ENCODE measurements at places on chromosomes 1 and 21. TPM values are rescaled to one million over a fixed set of nuclear protein-coding genes. Genes with fewer than 3 reads are reported as not detected.
A peak's percentile ranks its signal among the peaks of the same experiment; 100 is the strongest.

DNA sequence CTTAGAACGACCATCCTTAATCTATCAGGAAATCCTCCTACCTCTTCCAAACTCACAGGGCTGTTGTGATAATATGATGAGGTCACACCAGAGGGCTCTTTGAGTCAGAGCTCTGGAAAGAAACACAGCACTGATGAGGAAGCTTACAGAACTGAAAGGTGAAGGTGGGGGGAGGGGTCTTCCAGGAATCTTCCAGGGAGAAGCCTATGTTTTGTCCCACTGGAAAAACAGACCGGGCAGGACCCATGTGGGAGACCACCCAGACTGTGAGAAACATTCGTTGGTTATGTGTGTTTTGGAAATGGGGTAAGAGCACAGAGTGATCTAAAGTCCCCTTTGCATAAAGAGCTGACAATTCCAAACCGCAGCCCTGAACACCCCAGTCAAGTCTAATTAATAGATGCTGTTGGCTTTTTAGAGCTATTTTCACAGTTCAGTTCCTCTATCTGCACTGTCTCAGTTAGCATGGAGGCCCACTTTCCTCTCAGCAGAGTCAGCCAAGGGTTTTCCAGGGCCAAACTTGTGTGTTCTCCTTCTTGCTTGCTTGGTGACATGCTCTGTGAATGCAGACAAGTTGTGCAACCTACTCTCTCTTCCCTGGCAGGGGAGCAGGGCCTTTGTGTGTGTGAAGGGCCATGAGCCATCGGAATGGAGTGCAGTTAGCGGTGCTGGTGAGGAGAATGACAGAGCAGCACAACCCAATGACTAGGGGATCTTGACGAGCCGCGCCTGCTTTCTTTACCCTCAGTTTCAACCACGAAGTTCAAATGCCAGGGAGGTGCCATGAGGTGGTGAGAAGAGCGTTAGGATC, 12.3 kb downstream of the PHLDA3 start:
- peaks cover 11% of the 10 kb centered on the region for H3K4me1 ChIP-seq
- H3K36me3 ChIP-seq: no peaks in the 10 kb centered on the region
- H3K4me3 ChIP-seq: no peak overlapping the region
- no peak for DNase-seq
- H3K27me3 ChIP-seq: peaks cover 14% of the 10 kb centered on the region

DNA sequence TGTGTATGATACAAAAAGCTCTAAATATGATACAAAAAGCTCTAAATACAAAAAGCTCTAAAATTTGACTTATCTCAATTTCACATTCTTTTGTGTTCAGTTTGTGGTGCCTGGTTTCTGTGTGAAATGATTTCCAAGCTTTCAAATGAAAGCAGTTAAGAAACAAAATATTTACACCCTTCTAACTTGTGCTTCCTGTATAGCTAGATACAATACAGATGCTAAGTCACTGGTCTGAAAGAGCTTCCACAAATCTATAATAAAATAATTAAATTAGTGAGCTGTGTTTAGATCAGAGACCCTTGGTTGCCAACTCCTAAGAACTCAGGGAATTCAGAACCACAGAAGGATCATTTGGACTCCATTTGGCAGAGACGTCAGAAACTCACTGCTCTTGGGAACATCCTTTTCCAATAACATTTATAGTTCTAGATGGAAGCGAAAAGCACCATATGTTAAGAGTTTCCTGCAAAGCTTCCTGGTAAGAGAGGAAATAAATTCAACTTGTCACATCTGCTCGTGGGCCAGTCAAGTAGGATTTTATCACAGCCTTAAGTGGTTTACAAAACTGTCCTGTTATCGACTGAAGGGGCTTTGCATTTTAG, 1079.1 kb downstream of the ADGRL2 start:
- H3K27ac ChIP-seq: no peak overlapping the region
- peaks cover 5% of the 10 kb centered on the region for H3K4me1 ChIP-seq
- no peaks in the 10 kb centered on the region for H3K36me3 ChIP-seq
- H3K27me3 ChIP-seq: peaks cover 3% of the 10 kb centered on the region
- DNase-seq: no peak
- H3K4me3 ChIP-seq: no peak overlapping the region

DNA sequence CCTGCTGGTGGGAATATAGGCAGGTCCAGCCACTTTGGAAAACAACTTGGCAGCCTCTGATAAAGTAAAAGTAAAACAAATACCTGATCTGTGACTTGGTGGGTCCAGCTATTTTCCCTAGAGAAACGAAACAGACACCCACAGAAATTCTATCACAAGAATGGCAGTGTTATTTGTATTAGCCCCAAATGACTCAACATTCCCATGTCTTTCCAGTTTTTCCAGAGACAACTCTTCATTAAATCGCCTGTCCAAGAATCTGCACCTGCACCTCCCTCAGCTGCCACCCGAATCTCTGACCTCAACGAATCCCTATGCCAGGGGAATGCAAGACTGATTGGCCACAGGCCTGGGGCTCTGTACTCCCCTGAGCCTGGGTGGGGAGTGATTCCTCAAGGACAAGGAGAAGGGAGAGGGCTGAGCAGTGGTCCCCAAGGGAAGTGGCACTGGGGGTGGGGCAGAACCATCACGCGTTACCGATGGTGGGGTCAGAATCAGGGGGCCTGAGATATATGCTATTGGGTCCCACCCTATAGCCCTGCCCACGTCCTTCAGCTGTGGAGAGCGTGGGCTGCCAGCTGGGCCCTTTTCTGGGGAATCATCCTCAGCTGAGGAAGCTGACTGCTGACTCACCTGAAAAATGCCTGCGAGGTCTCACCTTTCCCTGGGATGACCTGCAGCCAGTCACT, 553.0 kb downstream of the PTPRU start:
- H3K36me3 ChIP-seq: no peaks in the 10 kb centered on the region
- peaks cover 9% of the 10 kb centered on the region for H3K27me3 ChIP-seq
- DNase-seq: no peak
- no peaks in the 10 kb centered on the region for H3K4me1 ChIP-seq

GRCh38 chr1:204670152-204670927, 15.2 kb downstream of the LRRN2 start:
- H3K36me3 ChIP-seq: no peaks in the 10 kb centered on the region
- no peak overlapping the region for H3K4me3 ChIP-seq
- H3K27ac ChIP-seq: no peak overlapping the region
- H3K27me3 ChIP-seq: no peaks in the 10 kb centered on the region

- no peaks in the 10 kb centered on the region for H3K36me3 ChIP-seq
- no peak overlapping the region for H3K27ac ChIP-seq
- H3K4me3 ChIP-seq: no peak overlapping the region
- H3K4me1 ChIP-seq: no peaks in the 10 kb centered on the region
Observed at GRCh38 chr1:33666616-33667015, 194.2 kb downstream of the ZSCAN20 start.

GRCh38 chr1:65259816-65260215, 49.5 kb upstream of the DNAJC6 start:
- no peak for DNase-seq
- no peaks in the 10 kb centered on the region for H3K36me3 ChIP-seq
- peaks cover 35% of the 10 kb centered on the region for H3K4me1 ChIP-seq
- H3K27ac ChIP-seq: no peak overlapping the region

GRCh38 chr1:160748878-160749269, 9.8 kb downstream of the SLAMF7 start:
- H3K4me3 ChIP-seq: no peak overlapping the region
- peaks cover 62% of the 10 kb centered on the region for H3K36me3 ChIP-seq
- H3K27me3 ChIP-seq: no peaks in the 10 kb centered on the region
- peak; percentile 27 for DNase-seq
- H3K4me1 ChIP-seq: peaks cover 93% of the 10 kb centered on the region

DNA sequence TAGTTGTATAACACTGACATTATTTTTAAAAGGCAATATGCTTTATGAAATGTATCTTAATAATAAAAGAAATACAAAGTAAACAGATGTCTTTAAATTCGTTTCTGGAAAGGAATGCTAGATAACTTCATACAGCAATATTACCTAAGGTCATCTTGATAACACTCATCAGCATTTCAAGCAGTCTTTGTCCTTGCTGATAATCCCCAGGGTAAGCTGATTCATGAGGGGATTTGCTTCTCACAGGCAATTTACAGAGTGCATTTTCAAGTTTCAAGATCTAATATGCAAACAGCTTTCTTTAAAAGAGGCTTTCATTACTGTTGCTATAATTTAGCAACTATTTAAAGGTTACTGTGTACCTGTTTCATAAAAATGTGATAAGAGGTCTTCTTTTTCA, 75.2 kb upstream of the NEK2 start:
- no peak overlapping the region for H3K27ac ChIP-seq
- DNase-seq: no peak
- H3K36me3 ChIP-seq: peaks cover 6% of the 10 kb centered on the region
- H3K27me3 ChIP-seq: no peaks in the 10 kb centered on the region

DNA sequence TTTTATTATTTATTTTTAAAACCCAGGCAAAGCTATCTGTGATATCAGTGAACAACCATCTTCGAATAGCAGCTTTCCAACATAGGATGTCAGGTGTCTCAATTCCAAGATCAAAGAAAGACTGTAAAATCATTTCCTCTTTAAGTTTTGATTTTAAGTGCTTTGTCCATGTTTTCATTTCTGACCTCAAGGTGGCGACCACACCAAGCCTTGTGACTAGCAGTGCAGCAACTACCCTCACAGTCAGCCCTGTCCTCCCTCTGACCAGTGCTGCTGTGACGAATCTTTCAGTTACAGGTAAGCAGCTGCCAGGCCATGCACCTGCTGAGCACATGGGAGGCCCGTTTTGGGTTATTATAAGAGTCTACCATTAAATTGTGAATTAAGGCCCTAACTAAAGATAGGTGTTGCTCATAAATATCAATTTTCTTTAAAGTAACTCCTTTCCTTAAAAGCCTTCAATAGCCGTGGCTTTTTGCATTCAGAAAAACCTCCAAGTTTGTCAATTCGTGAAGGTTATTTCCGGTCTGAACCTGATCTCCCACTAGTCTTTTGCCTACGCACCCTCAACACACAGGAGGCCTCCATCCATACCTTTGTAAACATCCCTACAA, 117.0 kb downstream of the CD247 start:
- no peaks in the 10 kb centered on the region for H3K27me3 ChIP-seq
- H3K4me3 ChIP-seq: no peak overlapping the region
- no peak overlapping the region for H3K27ac ChIP-seq

DNA sequence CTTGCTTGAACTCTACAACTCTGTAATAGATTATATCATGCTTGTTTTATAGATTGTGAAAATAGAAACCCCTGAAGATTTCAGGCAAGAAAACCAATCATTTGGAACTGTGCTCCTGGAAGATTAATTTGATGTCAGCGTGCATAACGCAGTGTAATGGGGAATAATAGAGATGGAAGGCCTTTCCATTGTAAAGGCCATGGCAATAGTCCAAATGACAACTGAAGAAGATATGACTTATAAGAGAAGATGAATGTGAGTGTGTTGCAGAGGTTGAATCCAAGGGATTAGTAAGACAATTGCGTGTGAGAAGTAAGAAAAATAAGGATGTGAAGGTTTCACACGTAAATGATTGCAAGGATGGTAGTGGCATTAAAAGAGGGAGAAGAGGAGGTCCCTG, 285.0 kb downstream of the DUSP10 start:
- no peak for DNase-seq
- H3K27ac ChIP-seq: no peak overlapping the region
- no peak overlapping the region for H3K4me3 ChIP-seq
- H3K27me3 ChIP-seq: peaks cover 27% of the 10 kb centered on the region

DNA sequence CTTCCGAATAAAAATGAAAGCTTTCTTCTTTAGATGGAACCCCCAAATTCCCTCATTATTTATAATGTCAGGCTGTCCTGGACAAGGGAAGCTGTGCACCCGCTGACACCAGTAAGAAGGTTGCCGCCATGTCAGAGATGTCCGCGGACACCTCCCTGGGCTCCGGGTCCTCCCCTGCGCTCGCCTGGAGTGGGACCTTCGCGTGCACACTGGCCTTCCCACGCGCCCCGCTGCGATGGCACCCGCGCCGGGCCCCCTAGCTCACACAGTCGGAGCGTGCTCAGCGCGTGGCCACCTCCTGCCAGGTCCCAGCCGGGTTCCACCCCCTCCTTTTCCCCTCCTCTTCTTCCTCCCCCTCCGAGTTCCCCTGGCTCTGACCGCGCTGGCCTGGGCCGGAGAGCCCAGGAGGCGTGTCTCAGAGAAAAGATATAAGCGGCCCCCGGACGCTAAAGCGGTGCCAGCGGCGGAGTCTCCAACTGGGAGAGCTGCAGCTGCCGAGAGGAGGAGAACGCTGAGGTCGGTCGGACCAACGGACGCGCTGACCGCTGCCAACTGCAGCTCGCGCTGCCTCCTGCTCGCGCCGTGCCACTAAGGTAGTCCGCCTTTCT, at the start of gene G0S2:
Gene G0S2, plus strand, starts transcription at position 456 of the 608 bp plus-strand sequence. CDS start 273 bp downstream, outside the sequence.
- peak; percentile 68 for DNase-seq
- H3K27ac ChIP-seq: peak within 1 kb of the TSS; percentile 92
- peaks cover 40% of the 10 kb centered on the region for H3K36me3 ChIP-seq
- H3K4me3 ChIP-seq: peak within 1 kb of the TSS; percentile 87
- H3K4me1 ChIP-seq: peaks cover 59% of the 10 kb centered on the region
- H3K27me3 ChIP-seq: peaks cover 19% of the 10 kb centered on the region

- DNase-seq: no peak
- no peak overlapping the region for H3K4me3 ChIP-seq
- no peak overlapping the region for H3K27ac ChIP-seq
Observed at GRCh38 chr1:226199971-226200370, 13.4 kb upstream of the ACBD3 start.

GRCh38 chr1:84928979-84929378, 36.0 kb upstream of the LPAR3 start:
- DNase-seq: no peak
- no peaks in the 10 kb centered on the region for H3K27me3 ChIP-seq
- H3K36me3 ChIP-seq: no peaks in the 10 kb centered on the region
- no peak overlapping the region for H3K4me3 ChIP-seq
- peaks cover 12% of the 10 kb centered on the region for H3K4me1 ChIP-seq

DNA sequence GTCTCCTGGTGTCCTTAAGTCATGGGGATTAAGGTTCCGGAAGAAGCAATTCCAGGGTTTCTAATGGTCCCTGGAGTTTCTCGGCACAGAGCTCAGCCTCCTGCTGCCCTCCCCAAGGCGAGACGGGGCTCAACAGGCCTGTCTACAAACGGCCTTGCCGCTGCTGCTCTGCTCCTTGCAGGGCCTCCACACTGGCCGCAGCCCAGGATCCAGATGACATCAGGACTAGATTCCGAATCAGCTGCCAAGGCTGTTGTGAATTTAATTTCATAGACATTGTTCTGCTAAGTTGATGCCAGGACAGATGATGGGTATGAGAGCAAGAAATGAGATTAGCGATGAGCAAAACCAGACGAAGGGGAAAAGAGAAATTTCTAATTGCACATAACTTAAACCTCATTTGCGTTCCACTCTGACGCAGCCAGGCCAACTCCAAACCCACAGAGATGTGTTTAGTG, 103.6 kb upstream of the BACE2 start:
- no peak overlapping the region for H3K27ac ChIP-seq
- peaks cover 9% of the 10 kb centered on the region for H3K4me1 ChIP-seq
- H3K4me3 ChIP-seq: no peak overlapping the region

GRCh38 chr1:221809091-221810029, 67.5 kb upstream of the DUSP10 start:
- H3K4me3 ChIP-seq: no peak overlapping the region
- peak overlapping the region; percentile 12 for H3K27ac ChIP-seq
- peaks cover 44% of the 10 kb centered on the region for H3K4me1 ChIP-seq
- DNase-seq: no peak
- H3K27me3 ChIP-seq: no peaks in the 10 kb centered on the region

- H3K27ac ChIP-seq: no peak overlapping the region
- H3K4me1 ChIP-seq: peaks cover 13% of the 10 kb centered on the region
- no peaks in the 10 kb centered on the region for H3K36me3 ChIP-seq
Observed at GRCh38 chr1:27566462-27567145, 37.3 kb downstream of the AHDC1 start.

Gene B4GALT2
- 18.7 TPM for total RNA-seq

Gene ELAVL4
- not detected for total RNA-seq

Gene HES4
- total RNA-seq: 4.7 TPM

Gene NBPF9
- total RNA-seq: 25.2 TPM

Gene HJV
- total RNA-seq: not detected

Gene SELL
- total RNA-seq: 362 TPM

Gene GRIK1
- total RNA-seq: not detected

Gene FAM131C
- not detected for total RNA-seq

Gene TNFRSF9
- total RNA-seq: 11.6 TPM

Gene CELA2B
- total RNA-seq: not detected

Gene DIO1
- total RNA-seq: not detected
